ENCODE measurements at places on chromosomes 7 and 10.

DNA sequence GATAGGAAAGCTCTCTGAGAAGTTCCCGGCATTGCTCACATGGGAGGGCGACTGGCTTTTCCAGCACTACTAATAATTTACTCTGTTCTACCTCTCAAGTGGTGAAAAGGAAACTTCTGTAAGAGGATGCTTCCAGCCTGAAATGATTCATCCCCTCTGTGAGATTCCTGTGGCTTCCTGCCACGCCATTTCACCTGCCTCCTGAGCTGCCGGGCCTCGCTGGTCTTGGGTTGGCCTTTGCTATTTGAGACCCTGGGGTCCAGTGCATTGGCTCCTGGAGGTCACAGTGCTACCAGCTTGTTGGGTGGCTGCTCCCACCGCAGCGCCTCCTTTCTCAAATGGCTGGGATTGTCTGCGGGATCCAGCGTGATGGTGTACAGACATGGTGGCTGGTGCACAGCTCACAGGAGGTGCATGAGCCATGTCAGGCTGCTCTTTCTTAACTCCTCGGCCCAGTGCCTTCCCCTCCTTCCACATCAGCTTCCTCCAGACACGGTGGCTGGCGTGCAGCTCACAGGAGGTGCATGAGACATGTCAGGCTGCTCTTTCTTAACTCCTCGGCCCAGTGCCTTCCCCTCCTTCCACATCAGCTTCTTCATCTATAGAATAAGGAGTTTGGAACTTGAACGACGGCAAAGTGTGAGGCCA is 42.9 kb upstream of the PCBD1 start:
- DNase-seq: peak; percentile 14

DNA sequence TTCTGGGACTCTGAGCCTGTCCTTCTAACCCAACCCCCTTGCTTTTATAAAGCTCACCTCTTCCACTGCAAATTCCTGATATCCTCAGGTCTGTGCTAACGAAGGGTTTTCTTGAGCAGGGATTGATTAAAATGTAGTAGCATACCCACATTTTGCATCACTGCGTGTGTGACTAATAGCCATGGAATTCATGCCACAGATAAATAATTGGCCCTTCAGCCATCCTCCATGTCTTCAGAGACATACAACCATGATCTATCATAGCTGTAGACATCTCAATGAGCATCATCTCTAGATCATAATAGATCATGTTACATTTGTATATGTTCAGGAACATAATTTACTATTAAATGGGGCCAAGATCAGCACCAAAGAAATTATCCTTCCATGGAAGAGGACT is 990.3 kb downstream of the KCNMA1 start:
- DNase-seq: no peak

- DNase-seq: no peak
Measured at GRCh38 chr7:125555916-125556315, 626.3 kb upstream of the POT1 start.

- DNase-seq: no peak
Measured at GRCh38 chr10:22666287-22667092, 47.9 kb downstream of the PIP4K2A start.

DNA sequence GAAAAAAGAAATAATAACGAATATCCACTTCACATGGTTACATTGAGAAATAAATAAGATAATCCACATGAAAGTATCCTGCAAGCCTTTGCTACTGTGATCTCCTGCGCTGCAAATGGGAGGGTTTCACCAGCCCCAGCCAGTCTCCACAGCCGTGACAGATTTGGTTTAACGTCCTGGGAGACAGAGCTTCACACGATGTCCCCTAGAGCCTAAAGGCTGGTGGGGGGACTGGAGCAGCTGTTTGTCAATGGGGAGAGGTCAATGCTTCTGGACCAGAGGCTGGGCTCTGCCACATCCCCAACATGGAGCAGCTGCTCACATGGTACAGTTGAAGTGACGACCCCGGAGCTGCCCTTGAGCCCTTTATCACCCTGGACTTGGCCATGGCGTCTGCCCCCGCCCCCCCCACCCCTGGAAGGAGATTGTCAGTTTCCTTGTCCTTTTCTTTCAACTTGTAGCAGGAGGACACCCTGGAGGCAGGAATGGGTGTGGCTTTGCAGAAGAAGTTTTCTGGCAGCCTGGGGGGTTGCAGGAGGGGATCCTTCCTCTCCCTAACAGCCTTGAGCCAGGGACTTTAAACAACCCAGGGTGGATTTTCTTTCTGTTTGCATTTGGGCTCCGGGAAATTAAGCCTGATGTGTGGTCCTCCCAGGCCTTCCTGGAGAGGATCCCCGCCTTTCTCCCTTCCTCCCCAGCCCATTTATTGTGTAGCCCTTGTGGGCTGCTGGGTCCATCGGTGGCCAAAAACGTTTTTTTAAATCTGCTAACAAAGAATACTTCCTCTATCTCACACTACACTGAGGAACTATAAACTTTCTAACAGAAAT is 37.0 kb upstream of the MXI1 start:
- DNase-seq: no peak

DNA sequence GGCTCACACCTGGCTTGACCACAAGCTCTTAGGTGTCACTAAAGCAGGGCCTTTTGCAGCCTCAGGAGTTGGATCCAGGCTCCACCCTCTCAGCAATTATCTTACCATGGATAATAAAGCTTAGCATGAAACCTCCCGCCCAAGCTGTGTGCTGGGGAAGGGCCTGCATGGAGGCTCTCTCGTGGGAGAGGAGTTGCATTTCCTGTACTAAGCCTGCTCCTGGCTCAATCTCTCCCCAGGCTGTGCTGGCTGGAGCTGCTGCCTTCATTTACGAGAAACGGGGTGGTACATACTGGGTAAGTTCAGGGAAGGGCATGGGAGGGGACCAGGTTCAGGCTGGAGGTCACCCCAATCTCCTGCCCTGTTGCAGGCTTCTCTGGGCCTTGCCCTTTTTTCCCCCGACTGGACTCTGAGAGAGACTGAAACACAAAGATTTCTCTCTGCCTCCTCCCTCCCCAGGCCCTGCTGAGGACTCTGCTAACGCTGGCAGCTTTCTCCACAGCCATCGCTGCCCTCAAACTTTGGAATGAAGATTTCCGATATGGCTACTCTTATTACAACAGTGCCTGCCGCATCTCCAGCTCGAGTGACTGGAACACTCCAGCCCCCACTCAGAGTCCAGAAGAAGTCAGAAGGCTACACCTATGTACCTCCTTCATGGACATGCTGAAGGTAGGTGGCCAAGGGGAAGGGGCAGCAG is 2.7 kb downstream of the TMEM176A start:
- no peak for DNase-seq

- DNase-seq: no peak
Measured at GRCh38 chr7:33612442-33612841, 292.9 kb upstream of the BMPER start.

DNA sequence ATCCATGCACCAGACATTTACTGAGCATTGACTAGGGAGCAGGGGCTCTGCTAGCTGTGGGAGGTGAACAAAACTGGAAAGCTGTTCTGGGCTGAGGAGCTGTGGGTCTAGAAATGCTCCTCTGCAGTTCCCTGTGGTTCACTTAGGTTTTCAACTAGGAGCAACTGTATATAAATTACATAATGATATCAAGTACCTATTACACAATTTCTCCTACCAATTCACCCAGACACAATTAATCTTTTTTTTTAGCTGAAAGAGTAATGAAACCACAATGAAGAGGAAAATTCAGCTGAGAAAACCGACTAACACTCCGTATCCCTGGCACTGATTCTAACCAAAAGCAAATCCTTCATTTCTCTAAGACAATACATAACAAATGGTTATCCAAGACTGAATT is 39.4 kb downstream of the COL28A1 start:
- DNase-seq: peak; percentile 16

DNA sequence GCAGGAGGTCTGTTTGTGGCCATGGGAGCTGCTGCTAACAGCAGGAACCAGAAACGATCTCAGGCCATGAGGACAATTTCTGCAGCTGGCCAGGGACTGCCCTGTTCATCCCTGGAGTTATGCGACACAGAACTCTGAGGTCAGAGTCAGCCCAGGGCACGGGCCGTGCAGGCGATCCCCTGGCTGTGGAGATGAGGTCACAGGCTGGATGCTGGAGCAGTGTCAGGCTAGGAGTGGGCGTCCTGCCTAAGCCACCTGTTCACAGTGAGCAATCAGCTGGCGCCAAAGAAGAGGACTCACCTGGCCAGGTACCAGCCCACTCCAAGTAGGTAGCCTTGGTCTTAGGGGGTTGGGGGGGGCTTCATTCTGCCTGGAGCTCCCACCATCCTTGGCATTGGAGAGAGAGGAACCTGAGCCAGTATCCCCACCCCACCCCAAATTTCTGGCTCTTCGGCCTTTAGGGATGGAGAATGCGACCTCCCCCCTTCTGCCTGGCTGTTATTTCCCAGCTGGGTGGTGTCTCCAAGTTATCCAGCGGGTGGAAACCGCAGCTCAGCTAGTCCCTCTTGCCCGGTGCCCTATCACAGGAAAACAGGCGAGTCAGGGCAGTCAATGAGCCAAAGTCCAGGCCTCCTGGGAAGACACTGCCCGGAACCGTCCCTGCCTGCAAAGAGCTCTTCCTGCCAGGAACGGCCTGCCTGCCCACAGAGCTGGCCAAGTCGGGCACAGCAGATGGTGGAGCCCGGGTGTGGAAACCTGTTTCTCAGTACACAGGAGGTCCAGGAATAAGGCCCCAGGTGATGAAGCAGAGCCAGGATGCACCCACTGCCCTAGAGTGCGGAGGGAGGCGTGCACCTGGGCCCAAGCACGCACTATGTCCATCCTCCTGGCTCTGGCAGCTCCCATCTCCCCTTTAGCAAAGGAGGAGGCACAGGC is 1.8 kb upstream of the TTYH3 start:
- no peak for DNase-seq
